ENCODE measurements at places on chromosomes 3 and 15.

GRCh38 chr3:158727206-158728060 is 4.8 kb downstream of the RARRES1 start:
- peak; percentile 86 for DNase-seq

- no peak for DNase-seq
Observed at GRCh38 chr3:130967281-130967680, 59.3 kb downstream of the ASTE1 start.

- no peak for DNase-seq
Observed at GRCh38 chr3:118637846-118638245, 396.8 kb downstream of the IGSF11 start.

- peak; percentile 42 for DNase-seq
Observed at GRCh38 chr3:184540777-184541681, 20.6 kb upstream of the EPHB3 start.

- no peak for DNase-seq
Observed at GRCh38 chr15:70382762-70383458, 285.2 kb upstream of the TLE3 start.

DNA sequence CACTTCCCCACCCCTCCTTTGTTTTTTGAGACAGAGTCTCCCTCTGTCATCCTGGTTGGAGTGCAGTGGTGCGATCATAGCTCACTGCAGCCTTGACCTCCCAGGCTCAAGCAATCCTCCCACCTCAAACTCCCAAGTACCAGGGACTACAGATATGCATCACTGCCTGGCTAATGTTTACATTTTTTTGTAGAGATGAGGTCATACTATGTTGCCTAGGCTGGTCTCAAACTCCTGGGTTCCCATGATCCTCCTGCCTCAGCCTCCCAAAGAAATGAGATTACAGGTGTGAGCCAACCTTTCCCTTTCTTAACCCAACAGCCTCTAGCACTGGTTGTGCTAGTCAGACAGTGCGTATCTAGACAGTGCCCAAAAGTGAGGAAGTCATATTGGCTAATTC is 6.4 kb upstream of the GATM start:
- no peak for DNase-seq

DNA sequence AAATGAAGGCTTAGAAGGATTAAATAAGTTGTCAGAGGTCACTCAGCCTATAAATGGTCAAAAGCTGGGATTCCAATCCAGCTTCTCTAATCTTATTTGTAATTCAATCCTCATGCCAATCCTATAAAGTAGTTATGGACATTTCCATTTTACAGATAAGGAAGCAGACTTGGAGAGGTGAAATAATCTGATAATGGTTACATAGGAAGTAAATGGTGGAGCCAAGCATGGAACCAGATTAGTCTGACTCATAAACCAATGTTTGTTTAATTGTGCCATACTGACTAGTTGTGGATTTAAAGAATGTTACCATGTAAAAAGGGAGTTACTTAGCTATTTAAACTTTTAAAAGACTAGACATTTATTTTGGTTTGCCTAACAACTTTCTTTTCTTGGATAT is 59.7 kb downstream of the KCNAB1 start:
- no peak for DNase-seq

DNA sequence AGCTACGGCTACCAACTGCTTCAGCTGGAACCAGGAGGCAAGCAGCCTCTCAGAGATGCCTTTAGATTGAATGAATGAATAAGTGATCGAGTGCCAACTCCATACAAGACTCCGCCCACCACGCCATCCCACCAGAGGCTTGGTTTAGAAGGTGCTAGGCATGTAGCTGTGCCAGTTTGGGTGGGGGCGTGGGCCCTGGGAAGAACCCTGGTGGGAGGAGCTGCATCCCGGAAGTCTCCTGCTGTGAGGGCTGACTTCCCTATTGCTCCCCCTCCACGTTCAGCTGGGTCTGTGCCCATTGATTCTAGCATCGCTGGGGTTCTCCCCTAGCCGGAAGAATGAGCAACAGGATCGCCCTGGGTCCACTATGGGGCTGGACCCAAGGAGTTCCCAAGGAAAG is 20.9 kb downstream of the LINGO1 start:
- DNase-seq: no peak

- no peak for DNase-seq
Observed at GRCh38 chr3:53830944-53831343, 15.3 kb downstream of the CHDH start.

DNA sequence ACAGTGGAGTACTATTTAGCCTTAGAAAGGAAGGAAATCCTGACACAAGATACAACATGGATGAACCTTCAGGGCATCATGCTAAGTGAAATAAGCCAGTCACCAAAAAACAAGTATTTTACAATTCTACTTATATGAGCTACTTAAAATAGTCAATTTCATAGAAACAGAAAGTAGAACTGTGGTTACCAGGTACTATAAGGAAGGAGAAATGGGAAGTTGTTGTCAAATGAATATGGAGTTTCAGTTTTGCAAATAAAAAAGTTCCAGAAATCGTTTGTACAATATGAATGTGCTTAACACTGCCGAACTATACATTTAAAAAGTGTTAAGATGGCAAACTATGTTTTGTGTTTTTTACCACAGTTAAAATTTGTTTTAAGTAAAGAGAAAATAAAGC is 26.8 kb downstream of the TRANK1 start:
- no peak for DNase-seq
